IPS DF 6.9 (cell line): ENCODE measurements at places on chromosomes 3 and 15.

GRCh38 chr3:183123891-183124290 lies 24.6 kb upstream of the MCCC1 start:
- H3K27ac ChIP-seq = no peak overlapping the region
- H3K36me3 ChIP-seq = no peaks in the 10 kb centered on the region
- no peaks in the 10 kb centered on the region for H3K4me1 ChIP-seq
- DNase-seq = no peak
- H3K27me3 ChIP-seq = no peaks in the 10 kb centered on the region

- H3K4me3 ChIP-seq = no peak overlapping the region
- DNase-seq = no peak
- H3K36me3 ChIP-seq = no peaks in the 10 kb centered on the region
- H3K27me3 ChIP-seq = peaks cover 15% of the 10 kb centered on the region
These were observed 3.3 kb upstream of the ADAMTS9 start for GRCh38 chr3:64691051-64691450.

- no peak for DNase-seq
- no peak overlapping the region for H3K4me3 ChIP-seq
- no peak overlapping the region for H3K27ac ChIP-seq
- H3K4me1 ChIP-seq = no peaks in the 10 kb centered on the region
- no peaks in the 10 kb centered on the region for H3K36me3 ChIP-seq
- no peaks in the 10 kb centered on the region for H3K27me3 ChIP-seq
These were observed 96.8 kb downstream of the OCA2 start for GRCh38 chr15:28002136-28002861.

DNA sequence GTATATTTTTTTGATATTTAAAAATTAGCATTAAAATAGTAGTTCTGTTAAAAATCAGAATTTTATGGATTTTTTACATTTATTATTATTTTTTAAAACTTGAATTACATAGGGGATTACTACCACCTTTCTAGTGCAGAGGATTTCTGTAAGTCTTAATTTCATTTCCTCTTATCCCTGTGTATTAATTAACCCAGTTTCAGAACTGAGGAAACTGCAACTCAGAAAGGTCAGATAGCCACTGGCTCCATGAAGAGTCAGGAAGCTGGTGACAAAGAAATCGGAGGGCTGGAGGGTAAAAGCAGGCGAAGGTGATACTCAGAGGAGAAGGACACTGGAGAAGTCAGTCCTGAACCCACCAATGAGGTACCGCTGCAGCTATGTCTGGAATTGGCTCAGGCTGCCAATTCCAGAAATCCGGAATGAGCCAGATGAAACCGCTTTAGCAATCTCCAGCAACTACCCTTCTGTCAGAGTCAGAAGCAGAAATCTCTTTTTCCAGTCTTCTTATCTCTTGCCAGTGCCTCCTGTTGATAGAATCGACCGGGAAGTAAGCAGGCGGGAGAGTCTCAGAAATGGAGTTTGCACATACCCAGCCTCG lies 308.5 kb downstream of the SV2B start:
- no peak for DNase-seq
- H3K27me3 ChIP-seq = no peaks in the 10 kb centered on the region
- no peaks in the 10 kb centered on the region for H3K4me1 ChIP-seq
- H3K36me3 ChIP-seq = no peaks in the 10 kb centered on the region
- no peak overlapping the region for H3K27ac ChIP-seq
- no peak overlapping the region for H3K4me3 ChIP-seq

DNA sequence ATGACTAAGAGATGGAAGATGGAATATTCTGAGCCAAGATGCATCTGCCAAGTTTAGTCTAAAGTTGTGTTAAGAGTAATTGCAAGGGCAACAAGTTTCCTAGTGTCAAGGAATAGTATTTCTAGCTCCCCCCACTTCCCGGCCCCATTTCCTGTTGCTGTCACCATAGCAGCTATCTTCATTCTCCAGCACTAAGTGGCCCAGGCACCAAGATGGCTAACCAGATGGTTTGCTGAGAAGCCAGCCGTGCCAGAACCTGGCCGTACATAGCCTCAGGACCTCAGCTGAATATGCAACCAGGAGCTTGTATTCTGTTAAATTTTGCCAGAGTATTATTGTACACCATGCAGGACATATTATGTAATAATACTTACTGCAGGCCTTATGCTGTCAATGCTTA lies 108.8 kb upstream of the UMPS start:
- DNase-seq = no peak
- no peak overlapping the region for H3K27ac ChIP-seq
- H3K27me3 ChIP-seq = no peaks in the 10 kb centered on the region
- H3K36me3 ChIP-seq = no peaks in the 10 kb centered on the region
- H3K4me3 ChIP-seq = no peak overlapping the region
- no peaks in the 10 kb centered on the region for H3K4me1 ChIP-seq

DNA sequence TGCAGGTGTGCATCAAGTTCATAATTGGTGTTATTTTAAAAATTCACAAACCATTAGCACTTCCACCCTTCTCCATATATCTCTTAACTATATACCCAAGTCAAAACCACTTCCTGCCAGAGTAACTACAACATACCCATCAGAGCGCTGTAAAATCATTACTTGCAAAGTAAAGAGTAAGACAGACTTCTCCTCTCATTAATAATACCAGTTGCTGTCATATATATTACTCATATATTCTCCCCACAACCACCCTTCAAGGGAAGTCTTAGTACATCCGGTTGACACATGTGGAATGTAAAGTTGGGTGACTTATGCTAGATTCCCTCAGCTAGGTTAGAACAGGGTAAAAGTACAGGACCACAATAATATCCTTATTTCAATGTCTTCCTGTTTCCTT lies 5.6 kb downstream of the TERC start:
- no peak overlapping the region for H3K4me3 ChIP-seq
- H3K36me3 ChIP-seq = no peaks in the 10 kb centered on the region
- no peaks in the 10 kb centered on the region for H3K27me3 ChIP-seq

GRCh38 chr3:172104471-172105072 lies 65.2 kb downstream of the FNDC3B start:
- no peaks in the 10 kb centered on the region for H3K36me3 ChIP-seq
- H3K4me3 ChIP-seq = no peak overlapping the region
- DNase-seq = peak; percentile 64
- no peaks in the 10 kb centered on the region for H3K27me3 ChIP-seq
- no peak overlapping the region for H3K27ac ChIP-seq

DNA sequence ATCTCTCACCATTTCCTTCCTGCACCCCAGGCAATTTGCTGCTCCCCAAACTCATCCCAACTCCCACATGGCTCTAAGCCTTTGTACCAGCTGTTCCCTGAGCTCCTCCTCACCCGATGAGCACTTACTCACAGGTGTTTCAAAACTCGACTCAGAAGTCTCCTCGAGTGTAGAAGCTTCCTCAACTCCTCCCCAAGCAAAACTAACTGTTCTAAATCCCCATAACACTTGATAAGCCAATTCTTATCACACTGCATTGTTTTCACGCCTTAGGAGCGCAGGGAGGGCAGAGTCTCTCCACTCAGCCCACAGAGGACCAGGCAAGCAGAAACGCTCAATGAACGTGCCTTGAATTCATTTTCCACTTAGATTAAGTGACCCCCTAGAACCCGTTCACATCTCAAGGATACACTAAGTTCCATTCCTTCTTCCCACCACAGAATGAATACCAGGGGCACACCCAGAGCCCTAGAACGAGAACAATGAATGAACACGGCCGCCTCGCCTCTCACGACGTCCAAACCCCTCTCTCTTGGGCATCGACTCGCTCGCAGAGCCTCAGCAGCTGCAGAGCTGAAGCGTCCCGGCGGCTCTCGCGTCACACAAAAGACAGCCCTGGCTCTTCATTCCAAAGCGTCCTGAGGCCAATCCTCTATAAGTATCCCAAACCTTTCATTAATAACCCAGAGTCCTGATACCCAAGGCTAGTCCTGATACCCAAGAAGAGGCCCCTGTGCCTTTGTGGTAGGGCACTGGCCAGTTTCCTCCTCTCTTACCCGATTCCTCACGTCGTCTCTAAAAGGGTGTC lies 1.1 kb downstream of the RAF1 start:
- H3K4me3 ChIP-seq = peak overlapping the region; percentile 95; the same call in 1 of the 2 replicates
- H3K36me3 ChIP-seq = no peaks in the 10 kb centered on the region; the same call in 1 of the 2 replicates
- H3K4me1 ChIP-seq = no peaks in the 10 kb centered on the region
- no peak overlapping the region for H3K27ac ChIP-seq

DNA sequence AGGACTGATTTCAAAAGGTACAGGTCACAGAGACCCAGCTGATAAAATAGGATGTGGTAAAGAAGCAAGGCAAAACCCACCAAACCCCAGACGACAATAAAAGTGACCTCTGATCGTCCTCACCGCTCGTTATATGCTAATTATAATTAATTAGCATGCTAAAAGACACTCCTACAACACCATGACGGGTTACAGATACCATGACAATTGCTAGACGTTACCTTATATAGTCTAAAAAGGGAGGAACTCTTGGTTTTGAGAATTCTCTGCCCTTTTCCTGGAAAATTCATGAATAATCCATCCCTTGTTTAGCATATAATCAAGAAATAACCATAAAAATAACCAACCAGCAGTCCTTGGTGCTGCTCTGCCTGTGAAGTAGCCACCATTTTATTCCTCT lies 74.7 kb upstream of the MB21D2 start:
- H3K4me3 ChIP-seq = no peak overlapping the region
- DNase-seq = no peak
- no peaks in the 10 kb centered on the region for H3K4me1 ChIP-seq

GRCh38 chr3:112675349-112675748 lies 34.4 kb upstream of the CCDC80 start:
- H3K27ac ChIP-seq = no peak overlapping the region
- H3K36me3 ChIP-seq = no peaks in the 10 kb centered on the region
- no peaks in the 10 kb centered on the region for H3K4me1 ChIP-seq
- H3K4me3 ChIP-seq = no peak overlapping the region
- H3K27me3 ChIP-seq = no peaks in the 10 kb centered on the region
